ENCODE measurements at places on chromosomes 2 and 18. TPM values are rescaled to one million over a fixed set of nuclear protein-coding genes. Genes with fewer than 3 reads are reported as not detected.

NBEAL1 gene
- 64.8 TPM for total RNA-seq

PRKAG3 gene
- total RNA-seq: not detected

FER1L5 gene
- total RNA-seq: 0.06 TPM

C1QL2 gene
- not detected for total RNA-seq

CNRIP1 gene
- total RNA-seq: 31.6 TPM

TRIM43B gene
- total RNA-seq: not detected

ASIC4 gene
- total RNA-seq: not detected

GALR1 gene
- total RNA-seq: 0.03 TPM

SMPD4 gene
- total RNA-seq: 32.7 TPM

CNDP1 gene
- not detected for total RNA-seq

KCNG2 gene
- total RNA-seq: 0.51 TPM

PLB1 gene
- total RNA-seq: 6.3 TPM

TWSG1 gene
- 20.4 TPM for total RNA-seq

- DNase-seq: no peak
These were observed 7.8 kb upstream of the ETAA1 start for GRCh38 chr2:67389286-67389685.

- no peak for DNase-seq
These were observed 178.9 kb downstream of the FAM124B start for GRCh38 chr2:224222974-224223373.

GRCh38 chr2:100588071-100588786, 25.4 kb downstream of the PDCL3 start:
- no peak for DNase-seq

GRCh38 chr2:191318729-191319078, 73.5 kb downstream of the MYO1B start:
- no peak for DNase-seq

DNA sequence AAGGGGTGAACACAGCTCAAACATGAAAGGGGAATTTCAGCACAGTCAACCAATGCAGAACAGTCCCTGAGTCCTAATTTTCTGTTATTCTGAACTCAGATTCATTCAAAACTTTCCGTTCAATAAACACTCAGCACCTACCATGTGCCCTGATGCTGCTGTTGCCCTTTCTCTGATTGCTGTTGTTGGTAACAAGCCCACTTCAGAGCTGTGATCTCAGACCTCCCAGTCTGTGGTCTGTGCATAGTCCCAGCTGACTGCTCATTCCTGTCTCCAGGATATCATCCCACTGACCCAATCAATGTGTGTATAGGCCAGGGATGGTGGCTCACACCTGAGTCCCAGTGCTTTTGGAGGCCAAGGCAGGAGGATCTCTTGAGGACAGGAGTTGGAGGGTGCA, 82.7 kb upstream of the SLC35G4 start:
- DNase-seq: no peak

DNA sequence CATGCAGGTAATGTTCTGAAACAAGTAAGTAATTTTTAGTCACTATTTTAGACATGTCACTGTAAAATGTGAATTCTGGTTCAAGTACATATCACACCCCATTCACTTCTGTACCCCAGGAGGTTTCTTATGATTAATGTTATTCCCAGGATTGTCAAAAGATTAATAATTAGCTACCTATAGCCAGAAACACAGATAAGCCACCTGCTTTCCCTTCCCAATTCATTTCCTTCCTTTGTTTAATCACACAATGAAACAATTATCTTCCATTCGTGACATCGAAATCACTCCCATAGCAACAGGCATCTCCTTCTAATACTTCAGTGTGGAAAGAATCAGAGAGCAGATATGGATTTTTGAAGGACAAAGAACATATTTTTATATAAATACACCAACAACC, 1650.3 kb upstream of the CELF4 start:
- DNase-seq: no peak

DNA sequence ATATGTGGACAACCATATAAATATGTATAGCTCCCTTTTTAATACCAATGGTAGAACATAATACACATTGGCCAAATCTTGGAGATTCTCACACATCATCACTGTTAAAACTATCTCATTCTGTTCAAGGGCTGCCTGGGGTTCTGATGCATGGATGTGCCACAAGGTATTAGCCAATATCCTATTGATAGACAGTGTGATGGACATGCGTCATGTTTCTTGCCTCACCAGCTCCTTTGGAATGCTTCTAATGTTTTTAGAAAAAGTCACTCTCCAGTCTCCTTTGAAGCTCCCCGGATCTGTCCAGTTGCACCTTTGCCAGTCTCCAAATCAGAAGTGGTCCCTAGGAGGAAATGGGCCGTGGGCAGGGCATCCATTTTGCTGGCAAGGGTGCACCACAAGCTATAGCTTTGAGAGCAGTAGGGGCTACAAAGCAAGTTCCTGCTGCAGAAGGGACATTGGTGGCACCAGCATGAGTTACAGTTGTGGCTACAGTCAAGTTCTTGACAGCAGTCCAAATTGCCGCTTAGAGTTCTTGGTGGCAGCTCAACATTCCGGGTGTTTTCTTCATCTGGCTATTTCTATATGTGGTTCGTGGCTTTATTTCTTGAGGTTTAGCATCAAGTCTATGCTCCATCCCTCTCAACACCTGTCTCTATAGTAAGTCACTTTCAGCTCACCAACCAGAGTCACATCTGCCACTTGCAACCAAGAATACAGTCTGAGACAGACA, 25.1 kb upstream of the ATRAID start:
- no peak for DNase-seq

DNA sequence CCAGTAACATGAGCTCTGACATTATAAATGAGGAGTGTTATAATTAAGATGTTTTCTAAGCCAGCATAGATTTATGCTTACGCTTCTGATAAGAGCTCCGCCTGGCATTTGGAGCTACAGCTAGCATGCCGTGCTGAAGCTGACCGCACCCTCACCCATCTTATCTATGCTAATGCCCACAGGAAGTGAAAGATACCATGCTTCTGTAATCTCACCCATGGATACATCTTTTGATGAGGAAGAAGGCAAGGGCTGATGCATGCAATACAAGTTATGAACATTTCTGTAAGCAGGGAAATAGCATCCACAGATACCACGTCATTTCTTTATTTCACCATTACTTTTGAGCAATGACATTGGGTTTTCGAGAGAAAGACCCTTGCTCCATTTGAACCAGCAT, 82.3 kb downstream of the ARL4C start:
- DNase-seq: no peak

GRCh38 chr2:228545748-228546145, 364.3 kb upstream of the SPHKAP start:
- DNase-seq: no peak

- peak; percentile 55 for DNase-seq
These were observed 51.3 kb downstream of the ANKMY1 start for GRCh38 chr2:240506406-240507059.

- DNase-seq: no peak
These were observed 69.3 kb upstream of the MCFD2 start for GRCh38 chr2:46984642-46985476.

DNA sequence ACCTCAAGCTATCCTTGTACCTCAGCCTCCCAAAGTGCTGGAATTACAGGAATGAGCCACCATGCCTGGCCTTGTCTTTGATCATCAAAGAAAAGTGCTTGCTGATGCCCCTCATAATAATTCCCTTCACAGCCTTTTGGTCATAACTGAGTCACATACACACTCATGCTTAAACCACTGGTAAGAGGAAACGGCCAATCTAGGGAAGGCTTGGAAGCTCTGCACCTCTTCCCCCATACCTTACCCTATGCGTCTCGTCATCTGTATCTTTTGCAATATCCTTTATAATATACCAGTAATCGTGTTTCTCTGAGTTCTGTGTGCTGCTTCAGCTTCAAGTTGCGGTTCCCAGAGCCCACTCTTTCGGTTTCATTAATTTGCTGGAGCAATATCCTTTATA, 4.8 kb upstream of the RNF138 start:
- DNase-seq: no peak

- no peak for DNase-seq
These were observed at the start of gene ARHGAP15 for GRCh38 chr2:143128681-143129580. Gene ARHGAP15, plus strand, starts transcription at chr2:143129419.

DNA sequence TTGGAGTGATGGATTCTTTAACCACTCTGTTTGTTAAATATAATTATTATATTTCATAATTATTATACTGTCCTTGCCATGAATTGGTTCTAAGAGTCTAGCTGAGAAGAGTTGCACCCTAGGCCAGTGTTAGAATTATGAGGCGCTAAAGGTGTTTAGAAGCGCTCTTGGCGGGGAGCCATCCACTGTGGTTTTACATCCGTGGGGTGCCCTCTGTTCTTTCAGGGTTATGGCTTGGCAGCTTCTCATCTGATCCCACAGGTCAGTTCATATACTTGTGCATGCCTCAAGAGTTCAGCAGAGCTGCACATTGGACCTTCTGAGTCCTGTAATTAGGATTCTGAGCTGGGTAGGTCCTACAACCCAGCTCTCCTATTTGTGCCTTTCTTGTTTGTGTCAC, 9.1 kb downstream of the ASAP2 start:
- no peak for DNase-seq

- no peak for DNase-seq
These were observed 889.5 kb downstream of the EPHA4 start for GRCh38 chr2:220682616-220683015.

- no peak for DNase-seq
These were observed 217.0 kb downstream of the NCK2 start for GRCh38 chr2:105961599-105962146.

DNA sequence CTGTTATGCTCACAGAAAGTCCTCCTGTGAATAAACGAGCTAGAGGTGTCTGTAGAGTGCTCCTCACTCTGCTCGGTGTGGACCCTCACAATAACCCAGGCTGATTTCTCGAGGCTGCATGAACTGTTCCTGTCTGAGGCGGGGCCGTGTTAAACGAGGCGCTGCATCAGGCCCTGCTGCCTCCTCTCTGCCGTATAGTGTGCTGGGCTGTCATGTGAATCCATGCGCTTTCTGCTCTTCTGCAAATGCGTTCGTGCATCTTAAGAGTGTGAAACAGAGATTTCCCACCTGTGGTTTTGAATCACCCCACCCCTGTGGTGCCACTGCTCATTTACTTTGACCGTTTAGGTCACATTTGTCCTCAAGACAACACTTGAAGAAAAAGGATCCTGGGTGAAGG, 26.2 kb downstream of the TRAF3IP1 start:
- no peak for DNase-seq

- DNase-seq: no peak
These were observed 438.0 kb downstream of the LRP1B start for GRCh38 chr2:141692829-141693228.

GRCh38 chr2:54772531-54772930, 49.1 kb downstream of the EML6 start:
- no peak for DNase-seq

GRCh38 chr2:36403675-36404230, 48.2 kb downstream of the CRIM1 start:
- no peak for DNase-seq

- DNase-seq: no peak
These were observed 90.5 kb downstream of the TMEM17 start for GRCh38 chr2:62415518-62415917.

GRCh38 chr2:165467921-165468320, 1.6 kb upstream of the CSRNP3 start:
- no peak for DNase-seq

DNA sequence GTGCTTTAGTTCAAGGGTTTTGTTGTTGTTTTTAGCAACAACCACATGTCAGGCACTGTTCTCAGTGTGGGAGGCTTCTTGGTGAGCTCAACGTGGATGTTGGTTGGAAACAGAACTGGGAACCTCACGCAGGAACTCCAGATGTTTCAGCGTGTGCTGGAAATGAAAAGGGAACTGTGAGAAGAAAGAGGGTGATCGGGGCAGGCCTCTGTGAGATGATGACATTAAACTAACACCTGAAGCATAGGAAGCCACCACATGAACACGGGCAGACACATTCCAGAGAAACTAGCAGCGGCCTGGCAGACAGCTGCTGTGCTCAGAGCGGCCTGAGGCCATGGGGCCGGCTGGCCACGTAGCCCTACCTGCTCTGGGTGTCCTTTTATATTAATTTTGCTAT, 66.4 kb downstream of the COA5 start:
- no peak for DNase-seq
